Choroid plexus epithelial cell (primary cell): ENCODE measurements at places on chromosomes 2 and 18.

DNA sequence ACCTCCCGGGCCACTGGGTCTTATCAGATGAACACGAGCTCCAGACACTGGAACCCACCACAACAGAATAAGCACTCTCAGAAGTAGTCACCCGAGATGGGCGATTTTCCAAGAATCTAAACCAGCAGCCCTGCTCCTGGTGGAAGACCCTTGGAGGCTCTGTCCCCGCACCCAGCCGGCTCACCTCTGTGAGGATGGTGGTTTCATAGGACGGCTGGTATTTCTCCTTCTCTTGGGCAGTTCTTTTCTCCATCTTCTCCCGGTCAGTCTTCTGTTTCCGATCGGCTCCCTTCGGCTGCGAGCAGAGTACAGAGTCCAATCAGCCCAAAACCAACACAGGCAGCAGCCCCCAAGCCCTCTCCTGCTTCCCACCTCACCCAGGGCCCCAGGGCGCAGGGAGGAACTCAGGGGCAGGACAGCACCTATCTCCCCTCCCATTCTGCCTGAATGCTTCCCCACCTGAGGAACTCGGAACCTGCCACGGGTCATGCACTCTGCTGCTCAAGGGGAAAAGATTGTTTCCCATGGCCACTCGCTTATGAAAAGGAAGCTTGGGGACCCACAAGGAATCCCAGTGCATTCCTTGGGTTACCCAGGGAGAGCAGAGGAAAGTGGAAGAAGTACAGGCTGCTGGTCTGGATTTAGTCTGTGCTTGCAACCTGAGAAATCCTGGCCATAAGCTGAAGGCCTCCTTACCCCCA, 42.7 kb downstream of the TFCP2L1 start:
- no peak for DNase-seq

DNA sequence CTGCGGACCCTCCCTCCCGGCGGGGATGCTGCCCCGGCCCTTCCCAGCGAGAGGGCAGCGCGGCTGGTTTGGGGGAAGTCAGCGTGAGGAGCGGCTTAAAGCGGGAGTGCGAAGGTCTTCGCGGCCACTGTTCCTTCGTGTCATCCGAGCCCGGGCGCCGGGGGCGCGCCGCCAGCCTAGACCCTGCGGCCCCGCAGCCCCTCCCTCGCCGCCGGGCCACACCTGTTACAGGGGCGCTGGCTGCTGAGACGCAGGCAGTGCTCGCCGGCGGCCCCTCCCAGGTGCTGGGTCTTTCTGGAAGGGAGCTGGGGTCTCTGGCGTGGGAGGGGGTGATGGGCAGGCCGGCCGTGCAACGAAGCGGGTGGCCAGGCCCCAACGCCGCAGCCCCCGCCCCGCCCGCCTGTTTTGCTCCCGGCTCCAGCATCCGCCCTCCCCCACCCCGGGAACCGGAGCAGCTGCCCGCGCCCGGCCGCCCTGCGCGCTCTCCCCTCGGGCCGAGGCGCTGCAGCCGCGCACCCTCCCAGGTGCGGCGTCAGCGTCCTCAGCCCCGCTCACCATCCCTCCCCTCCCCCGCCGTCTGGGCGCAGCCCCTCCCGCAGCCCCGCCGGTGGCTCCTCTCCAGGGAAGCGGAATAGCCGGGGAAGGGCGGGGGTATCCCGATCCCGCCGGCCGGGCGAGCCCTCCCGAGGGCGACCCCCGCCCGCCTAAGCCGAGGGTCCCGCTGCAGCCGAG, 727 bp downstream of the KIF1A start:
- no peak for DNase-seq

DNA sequence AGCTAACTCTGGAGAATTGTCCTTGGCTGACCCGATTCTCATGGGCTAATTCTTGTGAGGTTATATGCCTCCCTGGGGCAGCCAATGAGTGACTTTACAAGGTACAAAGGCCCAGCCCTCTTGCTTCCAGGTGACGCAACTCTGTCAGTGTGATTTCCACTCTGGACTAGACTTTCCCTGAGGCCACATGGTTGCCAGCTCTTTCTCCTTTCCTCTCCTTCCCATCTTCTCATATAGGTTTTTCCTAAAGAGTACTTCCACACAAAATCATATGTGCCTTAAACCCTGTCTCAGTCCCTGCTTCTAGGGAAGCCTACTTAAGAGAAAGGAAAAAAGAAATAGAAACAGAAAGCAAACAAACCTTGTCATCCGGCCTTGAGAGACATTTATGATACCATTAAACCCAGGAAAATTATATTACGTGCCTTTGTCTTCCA, 226.2 kb upstream of the ZSWIM2 start:
- DNase-seq = no peak

DNA sequence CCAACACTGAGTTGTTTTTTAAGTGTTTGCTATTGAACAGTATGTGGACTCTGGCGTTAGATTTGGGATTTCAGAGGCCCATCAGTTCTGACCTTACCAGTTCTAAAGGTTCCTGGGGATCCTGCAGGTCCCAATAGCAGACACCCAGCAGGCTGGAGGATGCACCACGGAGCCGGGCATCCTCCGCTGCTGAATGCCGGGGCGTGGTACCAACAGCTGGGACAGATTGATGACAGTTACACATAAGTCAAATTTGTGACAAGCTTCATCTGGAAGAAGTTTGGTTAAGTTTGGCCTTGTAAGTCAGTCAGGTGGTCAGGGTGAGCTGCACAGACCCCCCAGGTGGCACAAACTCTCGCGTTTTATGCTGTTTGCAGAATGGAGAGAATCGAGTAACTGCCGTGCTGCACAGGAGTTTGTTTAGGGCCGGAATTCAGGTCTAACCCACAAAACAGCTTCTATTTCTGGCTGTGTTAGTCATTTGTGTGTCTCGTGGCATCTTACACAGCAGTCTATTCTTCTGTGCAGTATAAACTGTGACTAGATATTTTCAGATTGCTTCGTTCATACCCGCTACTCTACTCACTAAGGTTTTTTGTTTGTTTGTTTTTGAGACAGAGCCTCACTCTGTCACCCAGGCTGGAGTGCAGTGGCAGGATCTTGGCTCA, 19.2 kb downstream of the CTDP1 start:
- DNase-seq = peak; percentile 69

- no peak for DNase-seq
These were observed 17.0 kb downstream of the HNRNPA3 start for GRCh38 chr2:177229442-177230242.

- peak; percentile 81 for DNase-seq
These were observed 36.9 kb downstream of the RAPH1 start for GRCh38 chr2:203498161-203498560.

- no peak for DNase-seq
These were observed 22.2 kb downstream of the ITGB1BP1 start for GRCh38 chr2:9401059-9401547.

GRCh38 chr2:25419678-25420242, 78.0 kb upstream of the DNMT3A start:
- DNase-seq = no peak

DNA sequence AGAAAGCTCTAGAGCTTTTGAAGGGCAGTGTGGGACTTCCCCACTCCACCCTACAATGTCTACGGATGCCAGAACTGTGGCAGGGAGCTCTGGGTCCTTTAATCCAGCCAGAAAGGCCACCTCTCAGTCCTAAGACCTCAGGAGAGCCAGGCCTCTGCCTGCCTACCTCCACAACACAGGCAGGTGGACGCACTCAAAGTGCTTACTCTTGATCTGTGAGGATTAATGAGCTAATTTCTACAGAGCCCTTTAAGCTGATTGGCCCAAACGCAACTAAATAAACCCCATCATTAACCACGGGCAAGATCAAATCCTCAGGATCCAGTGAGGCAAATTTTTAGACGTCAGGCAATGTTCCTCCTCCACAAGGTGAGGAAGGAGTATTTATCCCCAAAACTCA, 8.1 kb downstream of the STK39 start:
- no peak for DNase-seq

GRCh38 chr2:197996583-197996982, 192.2 kb downstream of the PLCL1 start:
- no peak for DNase-seq

DNA sequence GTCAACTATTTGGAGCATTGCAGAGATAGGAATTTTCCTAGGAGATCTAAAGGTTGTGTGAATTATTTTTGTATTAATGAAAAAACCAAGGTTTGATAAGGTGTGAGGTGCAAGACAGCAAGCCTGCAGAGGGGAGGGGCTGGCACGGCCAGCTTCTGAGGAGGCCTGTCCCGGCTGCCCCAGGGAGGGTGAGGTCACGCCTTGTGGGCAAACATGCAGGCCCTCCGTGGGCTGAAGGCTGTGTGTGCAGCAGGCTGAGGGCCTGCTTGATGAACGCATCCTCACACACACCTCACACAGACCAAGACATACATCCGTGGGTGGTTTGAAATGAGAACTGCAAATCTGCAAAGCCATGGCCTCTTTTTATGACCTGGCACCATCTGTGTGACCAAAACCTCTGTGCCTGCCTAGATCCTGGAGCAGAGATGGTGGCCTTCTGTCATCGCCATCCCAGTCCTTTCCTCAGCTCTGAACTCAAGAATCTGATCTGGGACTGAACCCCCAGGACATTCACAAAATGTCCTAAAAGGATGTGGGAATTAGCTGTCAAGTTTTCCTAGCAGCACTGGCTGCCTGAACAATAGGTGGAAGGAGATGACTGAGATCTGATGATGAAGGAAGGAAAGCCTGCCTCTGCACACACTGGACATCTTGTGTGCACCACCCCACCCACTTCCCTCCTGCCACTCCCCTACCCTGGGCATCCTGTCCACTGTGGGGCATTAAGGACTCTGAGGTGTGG, 102.4 kb upstream of the MGAT4A start:
- no peak for DNase-seq

DNA sequence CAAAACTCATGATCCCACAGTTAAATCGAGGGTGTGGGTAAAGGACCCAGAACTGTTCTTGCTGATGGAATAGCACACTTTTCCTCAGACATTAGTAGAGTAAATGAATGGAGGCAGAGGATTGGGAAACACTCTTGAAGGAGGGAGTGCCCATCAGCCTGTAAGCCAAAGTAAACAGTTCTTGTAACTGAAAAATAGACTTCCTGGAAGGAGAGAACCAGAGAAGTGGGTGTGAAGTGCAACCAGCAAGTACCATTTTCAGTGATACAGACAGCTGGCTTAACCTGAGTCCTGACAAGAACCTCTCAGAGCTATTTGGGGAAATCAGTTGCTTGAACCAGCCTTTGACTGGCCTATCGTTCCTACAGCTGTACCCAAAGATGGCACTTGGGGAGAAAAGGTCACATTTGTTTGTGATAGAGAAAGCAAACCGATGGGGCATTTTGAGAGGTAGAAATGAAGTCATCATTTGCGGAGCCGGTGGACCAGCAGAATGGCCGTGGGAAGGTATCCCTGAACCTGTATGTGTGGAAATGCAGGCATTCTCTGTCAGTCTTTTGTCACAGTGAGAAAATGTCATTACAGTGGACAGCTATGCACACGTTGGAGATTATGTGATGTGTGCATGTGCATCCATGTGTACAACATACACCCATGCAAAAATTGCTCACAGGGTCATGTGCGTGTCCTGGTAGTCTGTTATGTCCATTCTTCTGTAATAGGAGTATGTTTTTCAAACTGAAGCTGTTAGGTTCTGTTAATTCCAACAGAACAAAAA, 17.8 kb downstream of the CRIM1 start:
- DNase-seq = peak; percentile 83

GRCh38 chr2:20427931-20428526, 18.8 kb upstream of the RHOB start:
- no peak for DNase-seq

- no peak for DNase-seq
These were observed 22.6 kb downstream of the CIB4 start for GRCh38 chr2:26618611-26619010.

- DNase-seq = no peak
These were observed 641.4 kb downstream of the BCL11A start for GRCh38 chr2:59912042-59912441.

GRCh38 chr2:43127208-43127940, 99.0 kb downstream of the ZFP36L2 start:
- DNase-seq = peak; percentile 55

DNA sequence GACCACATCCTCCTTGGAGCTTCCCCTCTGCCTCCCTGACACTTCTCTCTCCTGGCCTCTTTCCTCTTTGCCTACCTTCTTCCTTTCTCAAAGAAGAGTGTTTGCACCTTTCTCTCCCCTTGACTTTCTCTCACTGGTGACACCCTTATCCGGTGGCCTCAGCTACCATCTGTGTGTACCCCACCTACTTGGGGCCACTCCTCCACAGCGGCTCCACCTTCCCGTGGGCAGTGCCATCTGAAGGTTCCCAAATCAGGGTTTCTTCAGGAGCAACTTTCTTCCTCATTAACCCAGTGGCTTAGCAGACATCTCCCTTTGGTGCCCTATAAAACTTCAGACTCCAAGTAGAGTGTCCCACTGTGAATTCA, 5.3 kb upstream of the NCL start:
- DNase-seq = no peak

DNA sequence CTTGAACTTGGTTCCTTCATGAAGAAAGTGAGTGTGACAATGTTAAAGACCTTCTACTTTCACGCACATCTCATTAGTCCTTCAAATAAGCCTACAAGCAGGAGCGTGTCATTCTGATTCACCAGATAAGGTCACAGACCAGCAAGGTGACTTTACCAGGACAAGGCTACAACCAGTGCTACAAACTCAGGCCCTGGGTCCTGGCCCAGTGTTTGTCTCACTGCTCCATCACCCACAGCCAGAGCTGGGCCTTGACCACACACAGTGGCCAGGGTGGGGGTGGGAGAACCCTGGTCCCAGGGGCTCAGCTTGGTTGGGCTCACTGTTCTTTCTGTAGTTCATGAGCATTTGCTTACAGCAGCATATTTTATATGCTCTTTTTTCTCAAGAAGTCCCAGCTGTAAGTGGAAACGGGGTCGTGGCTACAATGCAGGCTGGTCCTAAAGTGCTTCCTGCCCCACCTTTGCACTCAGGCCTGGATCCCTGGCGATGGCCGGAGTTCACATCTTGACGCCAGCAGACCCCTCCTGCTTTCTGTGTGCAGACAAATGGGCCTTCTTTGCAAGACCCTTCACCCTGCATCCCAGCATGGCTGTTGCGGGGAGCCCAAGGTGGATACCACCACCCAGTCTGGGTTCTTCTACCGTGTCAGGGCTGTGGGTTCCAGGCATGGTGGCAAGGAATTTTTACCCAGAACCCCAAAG, 153.6 kb upstream of the EPAS1 start:
- no peak for DNase-seq

DNA sequence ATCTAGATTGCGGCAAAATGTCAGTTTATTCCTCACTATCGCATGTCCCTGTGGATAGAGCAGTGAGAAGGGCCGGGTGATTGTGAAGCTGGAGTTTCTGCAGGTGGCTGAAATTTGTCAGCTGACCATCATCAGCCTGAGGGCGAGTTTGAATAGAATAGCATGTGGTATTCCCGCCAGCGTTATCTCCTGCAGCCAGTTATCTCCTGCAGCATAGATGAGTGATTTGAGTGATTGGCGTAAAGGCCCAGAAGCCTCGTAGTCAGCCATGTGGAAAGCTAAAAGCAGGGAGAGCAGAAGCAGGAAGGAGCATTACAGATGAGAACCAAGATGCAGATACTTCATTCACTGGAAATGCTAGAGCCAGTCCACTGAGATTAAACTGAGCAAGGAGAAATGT, 65.5 kb downstream of the CABLES1 start:
- no peak for DNase-seq
